ENCODE measurements at places on chromosomes 4 and X. TPM values are rescaled to one million over a fixed set of nuclear protein-coding genes. Genes with fewer than 3 reads are reported as not detected.

GRCh38 chr4:165757451-165757850 is 115.6 kb upstream of the TLL1 start:
- no peaks in the 10 kb centered on the region for H3K36me3 ChIP-seq
- no peaks in the 10 kb centered on the region for H3K4me1 ChIP-seq
- no peak overlapping the region for H3K27ac ChIP-seq
- no peak overlapping the region for H3K4me3 ChIP-seq

- no peak for DNase-seq
- H3K4me3 ChIP-seq = no peak overlapping the region
- H3K27me3 ChIP-seq = no peaks in the 10 kb centered on the region
- H3K36me3 ChIP-seq = no peaks in the 10 kb centered on the region
- no peak overlapping the region for H3K27ac ChIP-seq
- no peaks in the 10 kb centered on the region for H3K4me1 ChIP-seq
Observed at GRCh38 chr4:127846061-127846460, 34.6 kb upstream of the PLK4 start.

PPEF2 gene
- not detected for total RNA-seq

ATP5ME gene
- total RNA-seq = 310 TPM

GRCh38 chr4:165398570-165398969 is 19.8 kb downstream of the CPE start:
- no peak overlapping the region for H3K27ac ChIP-seq
- no peaks in the 10 kb centered on the region for H3K4me1 ChIP-seq
- H3K36me3 ChIP-seq = no peaks in the 10 kb centered on the region
- DNase-seq = peak; percentile 35
- no peak overlapping the region for H3K4me3 ChIP-seq

Data from endothelial cell of umbilical vein (primary cell).